ENCODE measurements at places on chromosomes 13 and 19. TPM values are rescaled to one million over a fixed set of nuclear protein-coding genes. Genes with fewer than 3 reads are reported as not detected.

ZNF561 gene
- polyA plus RNA-seq: 63.7 TPM

CRB3 gene
- polyA plus RNA-seq: 30.9 TPM

ZNF565 gene
- 6.9 TPM for polyA plus RNA-seq

TEX29 gene
- 0.37 TPM for polyA plus RNA-seq

FGF14 gene
- 1.3 TPM for polyA plus RNA-seq

SULT2A1 gene
- polyA plus RNA-seq: not detected

KLK12 gene
- 0.06 TPM for polyA plus RNA-seq

BRCA2 gene
- polyA plus RNA-seq: 7.4 TPM

ZNF559 gene
- 66.3 TPM for polyA plus RNA-seq

ZNF471 gene
- 18.4 TPM for polyA plus RNA-seq

APOC1 gene
- 11.8 TPM for polyA plus RNA-seq

ACP5 gene
- 17.2 TPM for polyA plus RNA-seq

IGFL1 gene
- polyA plus RNA-seq: not detected

KHSRP gene
- polyA plus RNA-seq: 338 TPM

PPFIA3 gene
- 6.1 TPM for polyA plus RNA-seq

ZNF653 gene
- 11.1 TPM for polyA plus RNA-seq

RFPL4AL1 gene
- polyA plus RNA-seq: not detected

KIR2DL1 gene
- polyA plus RNA-seq: not detected

NLRP13 gene
- not detected for polyA plus RNA-seq

CYP4F11 gene
- polyA plus RNA-seq: 1.1 TPM

ZNF763 gene
- 10.7 TPM for polyA plus RNA-seq

CYP2A7 gene
- not detected for polyA plus RNA-seq

CGB1 gene
- polyA plus RNA-seq: not detected

CC2D1A gene
- 25.6 TPM for polyA plus RNA-seq

CEACAM7 gene
- polyA plus RNA-seq: not detected

FTL gene
- 2,163 TPM for polyA plus RNA-seq

RNF17 gene
- 0.30 TPM for polyA plus RNA-seq

PTOV1 gene
- 279 TPM for polyA plus RNA-seq

KCTD12 gene
- polyA plus RNA-seq: 102 TPM

DPF1 gene
- polyA plus RNA-seq: 1.0 TPM

GADD45GIP1 gene
- polyA plus RNA-seq: 45.8 TPM

SLITRK5 gene
- polyA plus RNA-seq: 2.5 TPM

GGN gene
- 1.0 TPM for polyA plus RNA-seq

CEACAM19 gene
- 16.2 TPM for polyA plus RNA-seq

BAX gene
- polyA plus RNA-seq: 91.2 TPM

KASH5 gene
- 0.29 TPM for polyA plus RNA-seq

CBARP gene
- polyA plus RNA-seq: 1.8 TPM

CYP2A13 gene
- not detected for polyA plus RNA-seq

IGFLR1 gene
- polyA plus RNA-seq: 2.1 TPM

All from right renal pelvis (tissue), 4 donors.